Subcutaneous preadipocyte (primary cell): ENCODE measurements at places on chromosomes 12 and 14. TPM values are rescaled to one million over a fixed set of nuclear protein-coding genes. Genes with fewer than 3 reads are reported as not detected.

Gene WNT1
- total RNA-seq = not detected in 2 replicates

Gene EML5
- under 0.01 TPM in 1 of 2 replicates, not detected in the other for total RNA-seq

Gene SH2B3
- 37.1 and 151 TPM in 2 replicates for total RNA-seq

Gene PMCH
- total RNA-seq = not detected in 2 replicates

Gene IL23A
- 0.20 TPM in 1 of 2 replicates, not detected in the other for total RNA-seq

Gene AKAP3
- total RNA-seq = 1.1 and 1.2 TPM in 2 replicates

Gene ANKRD33
- 0.98 and 1.5 TPM in 2 replicates for total RNA-seq

Gene TMEM30B
- under 0.01 and 0.20 TPM in 2 replicates for total RNA-seq

Gene CLEC6A
- not detected in 2 replicates for total RNA-seq

Gene KRT6C
- total RNA-seq = not detected in 2 replicates

Gene KRT77
- not detected in 2 replicates for total RNA-seq

Gene MFAP5
- 5.3 and 60.3 TPM in 2 replicates for total RNA-seq

Gene TBX5
- total RNA-seq = 2.6 and 6.5 TPM in 2 replicates

Gene TAS2R42
- total RNA-seq = not detected in 2 replicates

Gene ZCRB1
- 27.6 and 28.3 TPM in 2 replicates for total RNA-seq

Gene KLRG1
- total RNA-seq = 1.1 and 2.0 TPM in 2 replicates

Gene BAZ2A
- 33.1 and 44.2 TPM in 2 replicates for total RNA-seq

Gene KIF5A
- total RNA-seq = under 0.01 and 0.20 TPM in 2 replicates

Gene STXBP6
- total RNA-seq = 22.0 and 23.7 TPM in 2 replicates

Gene RND1
- total RNA-seq = under 0.01 TPM in 2 replicates

Gene NPAS3
- 0.98 and 1.5 TPM in 2 replicates for total RNA-seq

Gene PGF
- 1.1 and 6.3 TPM in 2 replicates for total RNA-seq

Gene EPYC
- total RNA-seq = not detected in 2 replicates

Gene LRTM2
- not detected in 2 replicates for total RNA-seq

Gene NINJ2
- 2.5 and 5.5 TPM in 2 replicates for total RNA-seq

Gene CLEC4E
- total RNA-seq = not detected in 2 replicates

Gene PLEK2
- total RNA-seq = 1.8 and 15.1 TPM in 2 replicates

Gene CNTN1
- total RNA-seq = 0.39 and 1.1 TPM in 2 replicates

Gene ABCB9
- 9.6 and 10.2 TPM in 2 replicates for total RNA-seq

Gene SRRM4
- total RNA-seq = not detected in 2 replicates

Gene ADCK1
- 3.5 and 7.0 TPM in 2 replicates for total RNA-seq

Gene KLRC2
- total RNA-seq = not detected in 2 replicates

Gene RDH12
- not detected in 2 replicates for total RNA-seq

Gene TMEM119
- total RNA-seq = 143 and 173 TPM in 2 replicates

Gene GTF2H3
- total RNA-seq = 52.4 and 66.9 TPM in 2 replicates

Gene HOMEZ
- total RNA-seq = 5.7 and 7.7 TPM in 2 replicates

Gene TSPAN19
- under 0.01 and 0.39 TPM in 2 replicates for total RNA-seq

Gene NRIP2
- total RNA-seq = under 0.01 TPM in 1 of 2 replicates, not detected in the other

Gene TMEM233
- 4.5 and 4.8 TPM in 2 replicates for total RNA-seq

Gene SPTB
- not detected in 2 replicates for total RNA-seq

Gene PLEKHG3
- total RNA-seq = 0.73 and 2.7 TPM in 2 replicates

Gene GNB3
- total RNA-seq = 1.1 and 2.2 TPM in 2 replicates

Gene ART4
- total RNA-seq = not detected in 2 replicates

Gene HCFC2
- 15.4 and 18.7 TPM in 2 replicates for total RNA-seq

Gene LALBA
- not detected in 2 replicates for total RNA-seq

Gene MANSC4
- not detected in 2 replicates for total RNA-seq

Gene BEST3
- total RNA-seq = under 0.01 TPM in 1 of 2 replicates, not detected in the other

Gene SPATA7
- 12.5 and 16.9 TPM in 2 replicates for total RNA-seq

Gene WNT5B
- 56.6 and 76.4 TPM in 2 replicates for total RNA-seq

Gene IFT81
- total RNA-seq = 11.5 and 14.3 TPM in 2 replicates

Gene JAG2
- total RNA-seq = 0.37 and 0.59 TPM in 2 replicates

Gene MDM1
- total RNA-seq = 9.9 and 13.5 TPM in 2 replicates

Gene RAPGEF3
- 1.5 and 7.4 TPM in 2 replicates for total RNA-seq
